AG09309 (cell line): ENCODE measurements at places on chromosomes 12 and 14.

DNA sequence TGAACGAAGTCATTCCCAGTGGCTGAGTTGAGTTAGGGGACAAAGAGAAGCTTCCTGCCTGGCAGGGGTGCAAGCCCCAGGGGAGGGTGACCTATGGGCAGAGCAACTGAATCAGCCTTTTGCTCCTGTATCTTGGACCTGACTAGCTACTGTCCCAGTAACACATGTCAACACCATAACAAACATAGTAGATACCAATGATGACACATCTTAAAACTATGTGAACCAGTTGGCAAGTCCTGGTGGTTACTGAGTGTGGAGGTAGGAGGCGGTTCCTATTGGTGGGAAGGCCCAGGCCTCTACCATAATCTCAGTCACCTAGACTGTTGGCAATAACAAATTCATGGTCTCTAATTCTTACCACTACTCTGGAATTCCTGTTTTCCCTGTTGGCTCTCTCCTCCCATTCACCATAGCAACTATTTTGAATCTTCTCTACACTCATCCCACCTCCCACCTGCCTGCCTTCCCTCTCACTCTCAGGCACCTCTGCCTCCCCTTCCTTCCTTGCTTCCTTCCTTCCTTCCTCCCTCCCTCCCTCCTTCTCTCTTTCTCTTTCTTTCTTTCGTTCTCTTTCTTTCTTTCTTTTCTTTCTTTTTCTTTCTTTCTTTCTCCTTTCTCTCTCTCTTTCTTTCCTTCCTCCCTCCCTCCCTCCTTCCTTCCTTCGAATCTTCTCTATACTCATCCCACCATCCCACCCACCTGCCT lies 8.1 kb upstream of the P2RX7 start:
- DNase-seq = peak; percentile 55

DNA sequence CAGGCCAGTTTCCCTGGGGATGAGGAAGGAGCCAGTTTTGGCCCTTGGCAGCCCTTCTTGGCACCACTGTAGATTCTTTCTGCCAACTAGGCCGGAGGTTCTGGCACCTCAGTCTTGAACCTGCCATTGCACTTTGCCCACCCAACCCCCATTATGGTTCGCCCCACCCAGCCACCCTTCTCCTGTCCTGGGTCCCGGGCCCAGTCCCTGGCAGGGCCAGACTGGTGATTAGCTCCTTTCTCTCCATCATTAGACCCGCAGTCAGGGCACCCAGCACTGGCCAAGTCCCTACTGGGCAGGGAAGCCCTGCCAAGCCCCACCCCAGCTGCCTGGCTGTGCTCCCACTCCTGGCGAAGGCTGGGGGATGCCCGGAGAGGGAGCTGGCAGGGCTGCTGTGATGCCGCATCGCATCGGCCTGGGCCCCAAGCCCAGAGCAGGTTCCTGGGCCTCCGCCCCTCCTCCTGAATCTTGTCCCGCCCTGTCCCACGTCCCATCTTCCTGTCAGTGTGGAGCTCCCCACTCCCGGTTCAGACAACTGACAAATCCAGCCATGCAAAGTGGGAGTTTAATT lies 9.8 kb downstream of the FAM222A start:
- no peak for DNase-seq

GRCh38 chr14:23154964-23155587 lies 28.4 kb downstream of the SLC7A8 start:
- DNase-seq = peak; percentile 78

DNA sequence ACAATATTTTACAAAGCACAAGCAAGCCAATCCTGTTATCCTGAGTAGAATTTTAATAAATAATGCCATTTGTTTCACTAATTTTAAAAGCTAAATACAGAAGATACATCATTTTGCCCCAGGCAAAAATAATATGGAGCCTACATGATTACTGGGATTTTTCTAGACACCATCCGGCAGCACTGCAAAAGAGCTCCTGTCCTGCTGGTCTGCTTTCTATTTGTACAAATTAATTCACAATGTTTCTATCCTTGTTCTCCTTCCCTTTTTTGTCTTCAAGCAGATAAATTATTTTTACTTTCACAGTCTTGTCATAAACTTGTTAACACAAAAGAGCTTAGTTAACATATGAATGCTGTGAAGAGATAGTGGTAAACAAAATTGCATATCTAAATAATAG lies 4.6 kb downstream of the SIX1 start:
- DNase-seq = no peak

GRCh38 chr12:40153432-40153831 lies 47.6 kb upstream of the SLC2A13 start:
- DNase-seq = no peak

GRCh38 chr14:100476012-100476822 lies 111.0 kb downstream of the BEGAIN start:
- DNase-seq = peak; percentile 99

DNA sequence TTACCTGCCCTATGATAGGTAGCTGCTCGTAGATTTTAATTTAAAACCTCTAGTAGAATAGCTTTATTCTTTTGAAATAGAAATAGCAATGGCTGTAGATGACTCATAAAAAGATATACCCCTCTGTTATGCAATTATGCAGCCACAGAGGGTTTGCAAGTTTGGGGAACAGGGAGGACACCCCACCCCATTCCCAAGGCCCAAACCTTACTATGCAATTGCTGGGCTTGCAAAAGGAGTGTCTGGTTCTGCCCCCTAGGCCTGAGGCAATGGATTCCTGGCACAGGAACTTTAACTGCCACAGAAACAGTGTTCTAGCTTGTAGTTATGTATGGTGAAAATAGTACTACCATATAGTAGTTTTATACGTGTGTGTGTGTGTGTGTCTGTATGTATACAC lies 403.3 kb downstream of the ADAMTS20 start:
- no peak for DNase-seq

GRCh38 chr14:30507209-30507608 lies 51.7 kb upstream of the G2E3 start:
- no peak for DNase-seq

DNA sequence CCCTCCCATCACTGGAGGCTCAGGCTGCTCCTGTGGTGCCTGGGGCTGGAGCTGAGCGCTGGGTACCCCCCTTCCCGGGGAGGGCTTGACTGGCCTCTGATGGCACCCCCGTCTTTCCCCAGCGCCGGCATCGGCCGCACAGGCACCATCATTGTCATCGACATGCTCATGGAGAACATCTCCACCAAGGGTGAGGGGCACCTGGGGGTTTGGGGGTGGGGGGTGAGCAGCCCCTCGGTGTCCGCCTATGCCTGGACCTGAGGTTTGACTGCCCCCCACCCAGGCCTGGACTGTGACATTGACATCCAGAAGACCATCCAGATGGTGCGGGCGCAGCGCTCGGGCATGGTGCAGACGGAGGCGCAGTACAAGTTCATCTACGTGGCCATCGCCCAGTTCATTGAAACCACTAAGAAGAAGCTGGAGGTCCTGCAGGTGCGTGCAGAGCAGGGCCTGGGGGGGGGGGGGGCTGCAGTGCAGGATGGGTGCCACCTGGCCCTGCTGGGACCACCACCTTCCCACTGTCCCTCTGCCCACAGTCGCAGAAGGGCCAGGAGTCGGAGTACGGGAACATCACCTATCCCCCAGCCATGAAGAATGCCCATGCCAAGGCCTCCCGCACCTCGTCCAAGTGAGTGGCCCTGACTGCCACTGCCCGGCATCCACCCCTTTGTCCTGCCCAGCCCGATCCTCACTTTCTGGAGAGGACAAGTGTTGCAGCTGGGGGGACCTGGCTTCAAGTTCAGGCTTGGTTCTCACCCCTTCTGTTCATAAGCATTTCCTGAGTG lies 8.8 kb downstream of the PTPN6 start:
- no peak for DNase-seq

DNA sequence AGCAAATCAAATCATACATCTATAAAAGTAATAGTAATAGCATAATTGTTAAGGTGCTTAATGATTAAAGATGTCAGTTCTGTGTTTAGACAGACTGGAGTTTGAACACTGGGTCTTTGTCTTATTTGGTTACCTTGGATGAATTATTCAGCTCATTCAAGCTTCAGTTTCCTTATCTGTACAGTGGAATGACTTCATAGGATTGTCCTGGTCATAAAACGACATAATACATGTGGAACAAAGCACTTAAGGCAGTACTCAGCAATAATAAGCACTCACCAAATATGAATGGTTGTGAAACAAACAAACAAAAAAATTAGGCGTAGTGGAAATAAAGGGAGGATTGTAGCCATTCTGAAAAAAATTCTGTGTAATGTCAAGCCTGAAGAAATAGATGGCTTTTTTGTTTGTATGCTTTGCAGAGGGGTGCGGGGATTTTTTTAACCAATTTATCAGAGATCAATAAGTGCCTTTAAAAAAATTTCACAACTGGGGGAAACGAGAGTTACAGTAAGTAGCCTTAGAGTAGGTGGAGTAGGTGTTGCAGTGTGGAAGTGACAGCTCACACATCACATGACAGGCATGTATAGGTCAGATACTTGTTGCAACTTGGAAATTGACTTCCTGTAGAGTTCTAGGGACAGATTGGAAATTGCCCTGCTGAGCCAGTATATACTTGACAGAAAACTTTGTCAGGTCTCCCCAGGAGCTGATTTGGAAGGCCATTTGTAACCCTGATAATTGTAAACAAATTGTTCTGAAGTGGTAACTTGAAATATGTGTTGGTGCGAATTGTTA lies 157.7 kb downstream of the SLC15A5 start:
- DNase-seq = no peak

GRCh38 chr14:81464253-81465002 lies 64.3 kb upstream of the STON2 start:
- DNase-seq = peak; percentile 14

DNA sequence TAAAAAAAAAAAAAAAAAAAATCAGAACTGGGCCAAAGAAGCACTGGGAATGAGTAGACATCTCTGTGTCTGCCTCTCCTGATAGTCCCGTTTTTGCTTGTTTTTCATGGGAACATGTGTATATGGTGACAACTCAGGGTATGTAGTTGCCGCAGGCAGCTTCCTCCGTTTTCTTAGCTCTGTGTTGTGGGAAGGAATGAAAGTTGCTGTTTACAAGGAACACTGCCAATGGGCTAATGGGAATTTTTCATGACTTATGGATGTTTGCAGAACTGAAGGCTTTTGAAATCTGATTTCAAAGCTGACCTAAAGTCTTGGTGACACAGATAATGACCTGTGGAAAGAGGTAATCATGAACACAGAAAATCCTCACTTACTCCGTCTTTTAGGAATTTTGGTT lies 146.4 kb upstream of the BTG1 start:
- DNase-seq = no peak

- peak; percentile 44 for DNase-seq
Measured at GRCh38 chr12:107411792-107412535, 273.6 kb upstream of the PWP1 start.

DNA sequence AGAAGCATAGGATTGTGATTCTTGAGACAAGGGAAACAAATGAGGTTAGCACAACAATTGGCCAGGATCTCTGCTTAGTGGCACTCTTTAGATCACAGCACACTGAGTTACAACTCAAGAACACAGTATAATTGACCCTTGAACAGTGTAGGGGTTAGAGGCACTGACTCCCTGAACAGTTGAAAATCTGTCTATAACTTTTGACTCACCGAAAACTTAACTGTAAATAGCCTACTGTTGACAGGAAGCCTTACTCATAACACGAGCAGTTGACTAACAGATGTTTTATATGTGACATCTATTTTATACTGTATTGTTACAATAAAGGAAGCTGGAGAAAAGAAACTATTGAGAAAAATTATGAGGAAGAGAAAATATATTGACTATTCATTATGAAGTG lies 296.1 kb downstream of the RERGL start:
- no peak for DNase-seq

- no peak for DNase-seq
Measured at GRCh38 chr12:128531170-128531569, 264.2 kb downstream of the TMEM132C start.

DNA sequence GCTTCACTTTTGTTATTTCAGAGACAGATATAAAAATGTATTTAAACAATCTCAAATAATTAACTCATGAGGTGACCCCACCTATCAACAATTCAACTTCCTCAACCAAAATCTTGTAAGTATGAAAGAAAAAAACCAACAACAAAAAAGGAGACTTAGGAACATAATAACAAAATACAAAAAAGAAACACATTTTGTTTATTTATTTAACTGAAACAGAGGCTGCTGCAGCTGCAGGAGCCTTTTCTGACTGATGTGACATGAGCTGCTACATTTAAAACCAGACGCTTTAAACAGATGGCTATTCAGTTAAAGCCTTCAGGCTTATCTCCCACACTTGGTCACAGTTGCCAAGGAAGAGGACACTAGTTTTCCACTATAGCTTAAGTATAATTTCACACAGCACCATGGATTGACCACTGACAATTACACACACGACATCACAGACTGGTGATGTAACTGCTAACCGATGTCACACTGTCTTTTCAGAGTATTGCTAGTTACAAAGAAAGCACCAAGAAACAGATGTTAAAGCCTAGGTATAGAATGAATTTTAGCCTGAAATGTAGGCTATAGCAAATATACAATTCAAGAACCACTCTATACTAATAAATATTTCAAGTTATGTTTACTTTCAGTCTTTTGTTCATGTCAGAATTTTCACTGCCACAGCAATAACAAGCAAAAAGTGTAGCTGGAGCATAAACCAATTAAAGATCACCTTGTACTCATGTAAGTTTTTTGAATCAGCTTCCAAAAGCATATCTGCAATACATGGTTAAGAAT lies 113.0 kb downstream of the MED13L start:
- DNase-seq = no peak

DNA sequence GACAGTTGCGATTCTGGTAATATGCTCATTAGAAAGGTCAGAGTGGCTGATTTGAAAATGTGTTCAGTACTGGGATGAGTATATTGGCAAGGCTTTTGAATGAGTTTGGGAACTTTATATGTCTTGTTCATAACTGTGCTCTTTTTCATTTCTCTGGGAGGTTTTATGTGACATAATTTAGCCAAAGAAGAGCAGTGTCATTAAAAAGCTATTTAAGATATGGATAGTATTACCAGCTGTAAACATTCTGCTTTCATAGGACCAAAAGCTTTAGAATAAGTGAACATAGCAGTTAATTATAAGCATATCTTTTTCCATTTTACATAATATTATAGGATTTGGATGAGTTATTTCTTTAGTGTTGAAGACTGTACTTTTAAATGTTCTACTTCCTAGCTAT lies 260.4 kb downstream of the TTC6 start:
- no peak for DNase-seq

DNA sequence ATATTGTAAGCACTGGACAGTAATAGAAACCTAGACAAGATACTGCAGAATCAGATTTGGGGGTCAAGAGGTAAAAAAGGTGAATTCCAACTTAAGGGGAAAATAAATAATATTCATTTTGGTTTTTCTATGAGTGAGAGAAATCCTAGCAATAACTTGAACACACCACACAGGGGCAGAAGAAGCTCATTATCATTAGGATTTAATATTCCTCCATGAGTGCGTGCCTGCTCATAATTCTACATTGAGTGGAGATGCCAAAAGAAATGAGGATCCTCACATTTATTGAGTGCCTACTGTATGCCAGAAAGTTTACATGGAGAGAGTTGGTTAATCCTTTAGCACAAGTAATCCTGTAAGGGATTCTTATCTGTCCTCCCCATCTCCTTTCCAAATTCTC lies 40.5 kb upstream of the C14orf132 start:
- DNase-seq = peak; percentile 13
